ENCODE measurements at places on chromosomes 1 and 21. TPM values are rescaled to one million over a fixed set of nuclear protein-coding genes. Genes with fewer than 3 reads are reported as not detected.

GRCh38 chr21:45104560-45104959 lies 30.2 kb downstream of the ADARB1 start:
- no peak overlapping the region for H3K27ac ChIP-seq
- no peaks in the 10 kb centered on the region for H3K27me3 ChIP-seq
- no peak for DNase-seq

- no peak overlapping the region for H3K4me3 ChIP-seq
- DNase-seq: no peak
- no peaks in the 10 kb centered on the region for H3K27me3 ChIP-seq
- H3K36me3 ChIP-seq: no peaks in the 10 kb centered on the region
Observed at GRCh38 chr1:26909951-26910342, 3.8 kb downstream of the NR0B2 start.

DNA sequence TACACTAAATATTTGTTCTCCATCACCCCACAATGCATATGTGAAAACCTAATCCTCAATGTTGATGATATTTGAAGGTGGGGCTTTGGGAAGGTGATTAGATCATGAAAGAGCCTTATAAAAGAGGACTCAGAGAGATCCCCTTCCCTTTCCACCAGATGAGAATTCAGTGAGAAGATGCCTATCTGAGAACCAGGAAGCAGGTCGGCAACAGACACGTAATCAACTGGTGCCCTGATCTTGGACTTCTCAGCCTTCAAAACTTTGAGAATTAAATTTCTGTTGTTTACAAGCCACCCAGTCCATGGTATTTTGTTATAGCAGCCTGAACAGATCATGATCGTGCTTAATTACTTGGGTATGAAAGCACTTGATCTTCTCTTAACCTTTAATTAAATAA lies 329.4 kb downstream of the KCNT2 start:
- DNase-seq: no peak
- H3K27ac ChIP-seq: no peak overlapping the region
- no peaks in the 10 kb centered on the region for H3K4me1 ChIP-seq
- no peaks in the 10 kb centered on the region for H3K36me3 ChIP-seq
- no peaks in the 10 kb centered on the region for H3K27me3 ChIP-seq

DNA sequence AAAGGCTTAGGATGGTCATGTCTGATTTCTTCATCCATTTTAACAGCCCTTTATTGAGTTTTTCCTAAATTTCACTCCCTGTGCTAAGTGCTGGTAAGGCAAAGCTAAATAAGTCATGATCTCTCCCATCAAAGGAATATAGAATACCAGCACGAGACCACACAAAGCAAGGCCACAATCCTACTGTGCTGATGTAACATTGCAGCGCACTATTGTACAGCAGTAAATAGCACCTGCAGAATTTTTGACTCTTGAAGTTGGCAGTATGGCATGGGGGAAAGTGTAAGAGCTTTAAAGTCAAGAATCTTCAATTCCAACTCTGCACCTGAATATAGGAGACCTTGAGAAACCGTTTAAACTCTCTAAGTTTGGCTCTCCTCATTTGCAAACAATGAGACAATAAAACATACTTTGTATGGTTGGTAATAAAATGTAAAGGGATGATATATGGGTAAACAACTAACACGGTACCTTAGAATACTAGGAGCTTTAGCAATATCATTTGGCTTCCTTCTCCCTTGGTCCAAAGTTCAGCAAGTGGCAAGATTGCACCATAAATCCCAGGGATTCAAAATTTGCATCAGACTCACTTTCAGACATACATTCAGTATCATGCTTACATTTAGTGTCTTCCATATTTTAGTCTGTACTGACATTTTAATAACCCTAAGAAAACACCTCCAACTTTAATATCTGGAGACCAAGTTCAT lies 132.9 kb upstream of the PRDX6 start:
- no peak for DNase-seq
- no peak overlapping the region for H3K27ac ChIP-seq
- no peaks in the 10 kb centered on the region for H3K4me1 ChIP-seq
- H3K36me3 ChIP-seq: no peaks in the 10 kb centered on the region
- no peak overlapping the region for H3K4me3 ChIP-seq

GRCh38 chr1:230109895-230110667 lies 43.0 kb downstream of the GALNT2 start:
- no peaks in the 10 kb centered on the region for H3K27me3 ChIP-seq
- no peak overlapping the region for H3K27ac ChIP-seq
- H3K36me3 ChIP-seq: no peaks in the 10 kb centered on the region
- DNase-seq: no peak
- no peak overlapping the region for H3K4me3 ChIP-seq

DNA sequence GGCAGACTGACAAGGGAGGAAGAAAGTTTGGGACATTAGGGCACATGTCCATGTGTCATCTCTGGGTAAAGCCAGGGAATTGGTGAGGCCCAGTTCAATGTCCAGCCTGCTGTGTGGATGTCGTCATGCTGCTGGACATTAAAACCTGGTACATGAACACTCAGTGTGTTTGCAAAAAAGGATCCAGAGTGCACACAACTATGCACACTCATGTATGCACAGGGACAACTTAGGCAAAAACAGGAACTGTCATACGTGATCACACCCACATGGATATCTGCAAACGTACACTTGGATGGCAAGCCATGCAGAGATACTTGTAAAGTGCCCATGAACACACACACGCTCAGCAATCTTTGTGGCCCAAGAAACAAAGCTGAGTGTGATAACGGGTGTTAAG lies 47.9 kb upstream of the NEK2 start:
- H3K27ac ChIP-seq: no peak overlapping the region
- H3K27me3 ChIP-seq: no peaks in the 10 kb centered on the region
- no peaks in the 10 kb centered on the region for H3K36me3 ChIP-seq

DNA sequence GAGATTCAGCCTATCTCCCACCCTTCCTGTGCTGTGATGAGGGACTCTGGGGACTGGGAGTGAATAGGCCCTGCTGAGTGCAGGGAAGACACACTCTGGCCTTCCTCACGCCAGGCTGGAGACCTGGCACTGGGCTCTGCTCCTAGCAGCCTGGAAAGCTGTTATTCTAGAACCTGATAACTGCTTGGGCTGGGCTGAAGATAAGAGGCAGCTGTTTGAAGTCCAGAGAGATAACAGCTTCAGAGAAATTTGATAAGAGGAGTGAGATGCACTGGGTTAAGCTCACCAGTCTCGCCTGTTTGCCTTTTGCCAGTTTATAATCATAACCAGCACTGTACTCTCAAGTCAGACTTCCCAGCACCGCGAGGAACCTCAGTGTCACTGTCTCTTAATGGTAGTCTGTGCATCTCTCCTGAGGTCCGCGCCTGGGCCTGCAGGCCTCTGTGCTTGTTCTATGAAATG lies 46.6 kb upstream of the GPR37L1 start:
- H3K4me1 ChIP-seq: peaks cover 37% of the 10 kb centered on the region
- H3K27ac ChIP-seq: peak overlapping the region; percentile 41
- no peaks in the 10 kb centered on the region for H3K36me3 ChIP-seq
- DNase-seq: no peak

DNA sequence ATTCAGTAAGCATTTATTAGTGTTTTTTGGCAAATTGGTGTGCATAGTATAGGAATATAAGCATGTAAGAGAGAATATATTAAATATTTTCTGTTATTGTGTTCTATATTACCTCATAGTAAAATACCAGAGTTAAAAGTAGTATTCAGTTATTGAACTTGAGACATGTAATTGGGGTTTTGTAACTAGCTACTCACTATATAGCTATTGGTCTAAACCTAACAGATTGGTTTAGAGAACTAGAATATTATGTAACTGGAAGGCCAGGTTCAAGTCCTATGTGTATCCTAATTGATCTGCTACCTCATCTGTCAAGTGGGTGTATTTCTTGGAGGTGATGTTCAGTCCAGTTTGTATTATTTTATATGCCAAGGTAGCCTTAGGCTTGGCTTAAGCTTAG lies 26.3 kb downstream of the CLIC4 start:
- no peaks in the 10 kb centered on the region for H3K27me3 ChIP-seq
- no peaks in the 10 kb centered on the region for H3K4me1 ChIP-seq
- no peak for DNase-seq
- H3K27ac ChIP-seq: no peak overlapping the region
- H3K4me3 ChIP-seq: no peak overlapping the region

- no peak for DNase-seq
- H3K27me3 ChIP-seq: no peaks in the 10 kb centered on the region
- H3K4me3 ChIP-seq: no peak overlapping the region
- peaks cover 28% of the 10 kb centered on the region for H3K36me3 ChIP-seq
- H3K27ac ChIP-seq: peak overlapping the region; percentile 69
- H3K4me1 ChIP-seq: peaks cover 51% of the 10 kb centered on the region
Observed at GRCh38 chr1:42931108-42931539, 27.5 kb downstream of the SLC2A1 start.

DNA sequence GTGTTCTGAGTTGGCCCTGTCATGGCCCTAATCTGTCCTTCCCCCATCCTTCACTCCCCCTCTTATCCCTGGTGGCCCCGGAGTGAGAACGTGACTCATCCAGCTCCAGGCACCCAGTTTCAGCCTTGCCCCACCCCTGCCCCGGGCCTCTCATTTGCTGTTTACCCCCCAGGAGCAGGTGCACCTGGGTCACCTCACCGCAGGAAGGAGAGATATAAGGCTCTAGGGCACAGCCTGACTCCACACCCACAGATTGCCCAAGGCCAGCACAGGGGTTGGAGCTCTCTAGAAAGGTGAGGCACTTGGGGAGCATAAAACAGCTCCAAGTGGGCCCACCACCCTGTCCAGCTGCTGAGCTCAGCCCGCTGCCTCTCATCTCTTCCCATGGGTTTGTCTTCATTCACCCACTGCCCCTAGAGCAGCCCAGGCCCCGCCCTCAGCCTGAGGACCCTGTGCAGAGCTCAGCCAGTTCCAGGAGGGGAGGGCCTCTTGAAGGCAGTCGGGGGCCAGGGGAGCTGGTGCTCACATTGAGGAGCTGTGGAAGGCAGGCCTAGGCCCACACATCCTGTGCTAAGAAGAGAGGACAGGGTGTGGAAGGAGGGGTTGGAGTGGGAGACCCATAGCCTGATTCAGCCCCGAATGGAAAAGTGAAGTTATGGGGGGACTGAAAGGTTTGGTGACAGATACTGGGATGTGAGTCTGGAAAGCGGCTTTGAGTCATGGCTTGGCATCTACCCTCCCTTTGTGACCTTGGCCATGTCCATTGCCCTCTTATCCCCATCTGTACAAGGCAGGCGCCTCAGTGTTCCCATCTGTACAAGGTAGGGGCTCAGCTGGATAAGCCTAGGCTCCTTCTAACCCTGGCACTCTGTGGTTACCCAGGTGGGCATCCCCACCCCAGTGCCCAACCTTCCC lies 16.1 kb upstream of the GPR37L1 start:
- H3K4me1 ChIP-seq: peaks cover 81% of the 10 kb centered on the region
- no peaks in the 10 kb centered on the region for H3K27me3 ChIP-seq
- peak; percentile 97 for DNase-seq
- no peaks in the 10 kb centered on the region for H3K36me3 ChIP-seq

DNA sequence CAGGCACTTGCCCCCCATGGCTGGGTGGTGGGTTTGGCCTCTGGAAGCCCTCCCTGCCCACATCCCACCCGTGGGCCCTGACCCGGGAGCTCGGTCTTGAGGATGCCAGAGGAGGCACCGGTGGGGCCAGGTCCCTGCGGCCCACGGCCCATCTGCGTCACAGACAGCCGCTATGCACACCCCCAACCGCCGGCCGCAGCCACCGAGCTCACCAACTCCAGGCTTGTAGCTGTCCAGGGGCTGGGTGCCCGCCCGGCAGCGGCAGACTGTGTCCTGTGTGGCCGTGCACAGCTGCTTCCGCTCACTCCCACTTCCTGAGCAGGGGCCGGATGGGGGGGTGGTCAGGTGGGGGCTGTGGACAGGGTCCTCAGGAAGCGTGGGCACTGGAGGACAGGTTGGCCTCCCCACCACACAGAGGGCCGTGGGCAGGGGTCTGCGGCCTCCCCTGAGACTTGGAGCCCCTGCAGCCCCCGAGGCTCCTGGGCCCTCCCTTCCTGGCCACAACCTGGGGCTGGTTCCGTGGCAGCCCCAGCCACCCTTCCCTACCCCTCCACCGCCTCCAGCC lies 1.1 kb downstream of the TNFRSF4 start:
- H3K4me3 ChIP-seq: no peak overlapping the region
- H3K27ac ChIP-seq: no peak overlapping the region
- H3K4me1 ChIP-seq: peaks cover 8% of the 10 kb centered on the region
- H3K36me3 ChIP-seq: no peaks in the 10 kb centered on the region
- no peak for DNase-seq

DNA sequence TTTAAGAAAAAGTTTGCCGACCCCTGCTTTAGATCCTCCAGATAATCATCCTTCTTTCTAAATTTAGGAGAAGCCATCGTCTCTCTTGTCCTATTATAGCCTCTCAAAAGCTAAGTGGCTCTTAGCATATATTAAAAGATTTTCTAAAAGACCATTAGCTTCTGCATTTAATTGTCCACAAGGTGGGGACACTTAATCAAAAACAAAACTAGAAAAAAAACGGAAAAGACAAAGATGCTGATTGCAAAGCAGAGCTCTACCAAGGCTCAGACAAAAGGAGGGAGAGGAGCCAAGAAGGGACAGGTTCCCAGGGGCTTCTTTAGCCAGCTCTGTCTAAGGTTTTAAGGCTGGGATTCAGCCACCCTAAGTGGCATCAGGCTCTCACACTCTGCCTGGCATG lies 128.3 kb upstream of the HMGB4 start:
- H3K27ac ChIP-seq: no peak overlapping the region
- no peaks in the 10 kb centered on the region for H3K4me1 ChIP-seq
- H3K27me3 ChIP-seq: peaks cover 88% of the 10 kb centered on the region
- H3K4me3 ChIP-seq: no peak overlapping the region
- no peaks in the 10 kb centered on the region for H3K36me3 ChIP-seq

DNA sequence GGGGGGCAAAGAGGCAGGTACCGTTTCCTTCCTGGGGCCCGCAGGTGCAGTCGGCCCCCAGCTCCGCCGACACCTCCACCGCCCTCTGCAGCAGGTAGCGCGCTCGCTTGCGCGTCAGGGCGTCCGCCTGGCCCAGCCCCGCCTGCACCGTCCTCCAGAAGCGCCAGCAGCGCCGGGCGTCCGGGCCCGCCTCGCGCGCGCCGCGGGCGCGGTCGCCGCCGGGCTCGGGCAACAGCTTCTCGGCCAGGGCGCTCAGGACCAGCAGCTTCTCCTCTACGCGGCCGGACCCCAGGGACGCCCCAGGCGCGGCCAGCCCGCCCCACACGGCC lies 863 bp downstream of the TARBP1 start:
- peak overlapping the region; percentile 74 for H3K4me3 ChIP-seq
- H3K27ac ChIP-seq: peak overlapping the region; percentile 25
- peaks cover 16% of the 10 kb centered on the region for H3K4me1 ChIP-seq
- H3K36me3 ChIP-seq: no peaks in the 10 kb centered on the region
- no peaks in the 10 kb centered on the region for H3K27me3 ChIP-seq
- DNase-seq: peak; percentile 78

GRCh38 chr1:30704271-30704670 lies 19.1 kb downstream of the MATN1 start:
- no peaks in the 10 kb centered on the region for H3K4me1 ChIP-seq
- no peak overlapping the region for H3K27ac ChIP-seq
- no peaks in the 10 kb centered on the region for H3K36me3 ChIP-seq
- no peaks in the 10 kb centered on the region for H3K27me3 ChIP-seq
- H3K4me3 ChIP-seq: no peak overlapping the region

- no peak overlapping the region for H3K4me3 ChIP-seq
- no peaks in the 10 kb centered on the region for H3K27me3 ChIP-seq
- H3K36me3 ChIP-seq: no peaks in the 10 kb centered on the region
- DNase-seq: no peak
- peaks cover 4% of the 10 kb centered on the region for H3K4me1 ChIP-seq
Observed at GRCh38 chr1:85445906-85446305, 19.1 kb downstream of the DDAH1 start.

GRCh38 chr1:65412256-65412983 lies 8.0 kb upstream of the LEPR start:
- no peak overlapping the region for H3K27ac ChIP-seq
- DNase-seq: no peak
- no peak overlapping the region for H3K4me3 ChIP-seq
- H3K36me3 ChIP-seq: no peaks in the 10 kb centered on the region
- H3K27me3 ChIP-seq: no peaks in the 10 kb centered on the region

Gene PLA2G2C
- total RNA-seq: 0.48 TPM

Gene SLC30A2
- total RNA-seq: not detected

Gene FLG2
- not detected for total RNA-seq

Gene OR10J1
- total RNA-seq: not detected

Gene CNR2
- total RNA-seq: not detected
